Vein endothelial cell (primary cell): ENCODE measurements at places on chromosomes 5 and 9. TPM values are rescaled to one million over a fixed set of nuclear protein-coding genes. Genes with fewer than 3 reads are reported as not detected.

Gene OBP2B
- total RNA-seq: not detected in 2 replicates

Gene FANCC
- total RNA-seq: 9.1 and 9.9 TPM in 2 replicates

Gene ZBTB43
- 6.9 and 8.7 TPM in 2 replicates for total RNA-seq

Gene TUSC1
- total RNA-seq: 12.1 and 12.5 TPM in 2 replicates

Gene PLAC8L1
- total RNA-seq: 0.29 TPM in 1 of 2 replicates, not detected in the other

Gene PAX5
- not detected in 2 replicates for total RNA-seq

Gene RGMB
- total RNA-seq: 33.6 and 39.4 TPM in 2 replicates

Gene IL7R
- 3.6 and 4.3 TPM in 2 replicates for total RNA-seq

Gene KLF4
- total RNA-seq: 1.2 and 2.3 TPM in 2 replicates

Gene GRXCR2
- total RNA-seq: not detected in 2 replicates

Gene FOXI1
- total RNA-seq: under 0.01 TPM in 1 of 2 replicates, not detected in the other

Gene AHRR
- total RNA-seq: 6.2 and 11.8 TPM in 2 replicates

Gene MRPL36
- total RNA-seq: 40.2 and 47.1 TPM in 2 replicates

Gene CCL19
- total RNA-seq: not detected in 2 replicates

Gene PGM5
- 3.2 and 4.9 TPM in 2 replicates for total RNA-seq

Gene TMEM232
- total RNA-seq: 0.67 and 2.3 TPM in 2 replicates

Gene PCDHB12
- total RNA-seq: 0.76 and 0.98 TPM in 2 replicates

Gene FGF10
- not detected in 2 replicates for total RNA-seq

Gene GLRA1
- not detected in 2 replicates for total RNA-seq

Gene NUTM2F
- not detected in 2 replicates for total RNA-seq

Gene SLC46A2
- not detected in 2 replicates for total RNA-seq

Gene MRPL50
- 12.7 and 15.0 TPM in 2 replicates for total RNA-seq

Gene ADAMTS2
- under 0.01 and 1.1 TPM in 2 replicates for total RNA-seq

Gene TXN
- total RNA-seq: 183 and 248 TPM in 2 replicates

Gene GDNF
- under 0.01 TPM in 1 of 2 replicates, not detected in the other for total RNA-seq

Gene ALDH1A1
- 188 and 196 TPM in 2 replicates for total RNA-seq

Gene SPATA31D4
- not detected in 2 replicates for total RNA-seq

Gene RORB
- under 0.01 TPM in 1 of 2 replicates, not detected in the other for total RNA-seq

Gene FOXD4
- total RNA-seq: under 0.01 and 0.19 TPM in 2 replicates

Gene HCN1
- total RNA-seq: not detected in 2 replicates

Gene SLCO6A1
- total RNA-seq: not detected in 2 replicates

Gene FOXD4L5
- total RNA-seq: not detected in 2 replicates

Gene NSUN2
- total RNA-seq: 51.6 and 56.0 TPM in 2 replicates

Gene DOCK2
- total RNA-seq: 0.86 and 1.3 TPM in 2 replicates

Gene GRM6
- not detected in 2 replicates for total RNA-seq

Gene SLC34A3
- not detected in 2 replicates for total RNA-seq

Gene DDX4
- total RNA-seq: not detected in 2 replicates

Gene PRELID2
- total RNA-seq: 17.0 and 19.6 TPM in 2 replicates

Gene CTXN3
- total RNA-seq: not detected in 2 replicates

Gene LCN9
- total RNA-seq: not detected in 2 replicates

Gene SET
- total RNA-seq: 371 and 506 TPM in 2 replicates

Gene SLC36A2
- total RNA-seq: not detected in 2 replicates

Gene PCDHA1
- not detected in 2 replicates for total RNA-seq

Gene GPR107
- 30.0 and 40.5 TPM in 2 replicates for total RNA-seq

Gene LCN15
- not detected in 2 replicates for total RNA-seq

Gene SPINK6
- not detected in 2 replicates for total RNA-seq

Gene ASPN
- total RNA-seq: not detected in 2 replicates

Gene CPLANE1
- 22.5 and 23.9 TPM in 2 replicates for total RNA-seq

Gene SLC6A19
- total RNA-seq: not detected in 2 replicates

Gene ADAMTS12
- 0.19 and 0.65 TPM in 2 replicates for total RNA-seq

Gene PCDHA6
- 0.19 and 0.33 TPM in 2 replicates for total RNA-seq

Gene CCDC183
- total RNA-seq: 0.19 and 0.65 TPM in 2 replicates

Gene FST
- 1.9 and 6.9 TPM in 2 replicates for total RNA-seq

Gene SLC35A4
- 24.8 and 30.7 TPM in 2 replicates for total RNA-seq

Gene CFAP77
- 0.19 and 0.65 TPM in 2 replicates for total RNA-seq

Gene KIAA0825
- total RNA-seq: 2.6 and 3.5 TPM in 2 replicates

Gene PCDHB10
- 1.1 and 1.3 TPM in 2 replicates for total RNA-seq
